ENCODE measurements at places on chromosomes 2 and 18. TPM values are rescaled to one million over a fixed set of nuclear protein-coding genes. Genes with fewer than 3 reads are reported as not detected.

- no peak overlapping the region for H3K27ac ChIP-seq
- no peaks in the 10 kb centered on the region for H3K36me3 ChIP-seq
- no peaks in the 10 kb centered on the region for H3K27me3 ChIP-seq
- peak; percentile 41 for DNase-seq
- peaks cover 14% of the 10 kb centered on the region for H3K4me1 ChIP-seq
These were observed 42.1 kb upstream of the SNED1 start for GRCh38 chr2:240956171-240956934.

DNA sequence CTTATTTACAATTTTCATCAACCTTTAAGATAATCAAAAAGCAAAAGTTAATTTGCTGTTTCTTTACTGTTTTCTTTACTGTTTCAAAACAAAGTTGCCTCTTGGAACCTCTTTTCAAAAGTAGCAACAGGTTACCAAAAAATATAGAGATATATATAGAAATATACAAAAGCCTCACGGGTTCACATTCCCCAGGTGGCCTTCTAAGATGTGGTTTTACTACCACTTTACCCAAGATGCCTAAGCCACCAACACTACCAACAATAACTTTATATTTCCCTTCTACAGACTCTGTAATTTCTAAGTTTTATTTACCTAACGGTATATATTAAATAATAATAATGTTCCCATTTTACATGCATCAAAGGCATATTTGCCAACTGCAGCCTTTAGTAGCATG is 4.9 kb downstream of the CYB5A start:
- H3K4me3 ChIP-seq = no peak overlapping the region
- no peaks in the 10 kb centered on the region for H3K27me3 ChIP-seq
- no peaks in the 10 kb centered on the region for H3K36me3 ChIP-seq
- DNase-seq = no peak

GATA6 gene
- total RNA-seq = 0.09 TPM

DNA sequence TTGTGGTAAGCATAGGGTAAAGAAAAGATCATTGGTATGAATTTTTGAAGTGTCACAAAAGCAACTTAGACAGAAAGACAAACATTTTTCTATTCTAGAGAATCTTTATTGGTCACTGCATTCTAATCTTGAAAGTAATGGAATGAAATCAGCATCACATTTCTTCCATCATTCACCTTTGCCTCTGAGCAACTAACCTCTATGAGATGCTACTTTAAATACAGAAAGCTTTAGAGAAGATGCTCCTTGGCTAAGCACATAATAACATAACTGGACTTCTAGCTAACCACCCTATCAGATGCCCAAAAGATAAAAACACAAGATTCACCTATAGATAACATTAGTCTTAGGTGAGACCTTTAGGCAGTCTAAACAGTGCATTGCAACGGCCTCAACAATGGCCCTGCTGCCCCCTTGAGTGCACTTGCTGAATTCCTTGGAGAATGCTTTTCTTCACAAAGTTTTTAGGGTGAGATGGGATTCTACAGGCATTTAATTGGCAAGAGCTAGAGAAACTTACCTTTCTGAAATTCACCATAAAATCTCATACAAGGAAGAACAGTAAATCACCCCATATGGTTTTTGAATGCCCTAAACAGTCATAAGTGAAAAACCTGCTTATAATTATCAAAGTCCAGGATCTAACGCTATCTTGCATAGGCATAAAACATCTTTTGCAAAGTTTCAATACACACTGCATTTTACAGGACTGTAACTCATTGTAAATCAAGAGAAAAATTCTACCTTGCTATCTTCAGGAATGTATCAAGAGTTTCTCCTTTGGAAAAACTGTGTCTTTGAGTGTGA is 791.3 kb upstream of the CHAC2 start:
- H3K4me1 ChIP-seq = no peaks in the 10 kb centered on the region
- H3K27me3 ChIP-seq = no peaks in the 10 kb centered on the region
- H3K27ac ChIP-seq = no peak overlapping the region

- no peak for DNase-seq
- no peak overlapping the region for H3K27ac ChIP-seq
- no peak overlapping the region for H3K4me3 ChIP-seq
- no peaks in the 10 kb centered on the region for H3K4me1 ChIP-seq
- H3K27me3 ChIP-seq = no peaks in the 10 kb centered on the region
These were observed 14.1 kb downstream of the NMS start for GRCh38 chr2:100484390-100484789.

- H3K27me3 ChIP-seq = no peaks in the 10 kb centered on the region
- no peak overlapping the region for H3K4me3 ChIP-seq
- H3K27ac ChIP-seq = no peak overlapping the region
These were observed 150.7 kb upstream of the DLX2 start for GRCh38 chr2:172253190-172254052.

GRCh38 chr2:3283206-3283605 is 94.4 kb downstream of the EIPR1 start:
- DNase-seq = no peak
- H3K36me3 ChIP-seq = no peaks in the 10 kb centered on the region
- peaks cover 5% of the 10 kb centered on the region for H3K4me1 ChIP-seq
- H3K4me3 ChIP-seq = no peak overlapping the region

- no peak overlapping the region for H3K4me3 ChIP-seq
- no peaks in the 10 kb centered on the region for H3K4me1 ChIP-seq
- no peaks in the 10 kb centered on the region for H3K36me3 ChIP-seq
- no peak overlapping the region for H3K27ac ChIP-seq
- DNase-seq = no peak
- H3K27me3 ChIP-seq = no peaks in the 10 kb centered on the region
These were observed 13.9 kb upstream of the SLC1A4 start for GRCh38 chr2:64975232-64975821.

ABCG5 gene
- not detected for total RNA-seq

- H3K4me1 ChIP-seq = no peaks in the 10 kb centered on the region
- DNase-seq = no peak
- no peak overlapping the region for H3K4me3 ChIP-seq
- no peak overlapping the region for H3K27ac ChIP-seq
- no peaks in the 10 kb centered on the region for H3K36me3 ChIP-seq
- no peaks in the 10 kb centered on the region for H3K27me3 ChIP-seq
These were observed 114.9 kb downstream of the QPCT start for GRCh38 chr2:37459095-37459981.

DNA sequence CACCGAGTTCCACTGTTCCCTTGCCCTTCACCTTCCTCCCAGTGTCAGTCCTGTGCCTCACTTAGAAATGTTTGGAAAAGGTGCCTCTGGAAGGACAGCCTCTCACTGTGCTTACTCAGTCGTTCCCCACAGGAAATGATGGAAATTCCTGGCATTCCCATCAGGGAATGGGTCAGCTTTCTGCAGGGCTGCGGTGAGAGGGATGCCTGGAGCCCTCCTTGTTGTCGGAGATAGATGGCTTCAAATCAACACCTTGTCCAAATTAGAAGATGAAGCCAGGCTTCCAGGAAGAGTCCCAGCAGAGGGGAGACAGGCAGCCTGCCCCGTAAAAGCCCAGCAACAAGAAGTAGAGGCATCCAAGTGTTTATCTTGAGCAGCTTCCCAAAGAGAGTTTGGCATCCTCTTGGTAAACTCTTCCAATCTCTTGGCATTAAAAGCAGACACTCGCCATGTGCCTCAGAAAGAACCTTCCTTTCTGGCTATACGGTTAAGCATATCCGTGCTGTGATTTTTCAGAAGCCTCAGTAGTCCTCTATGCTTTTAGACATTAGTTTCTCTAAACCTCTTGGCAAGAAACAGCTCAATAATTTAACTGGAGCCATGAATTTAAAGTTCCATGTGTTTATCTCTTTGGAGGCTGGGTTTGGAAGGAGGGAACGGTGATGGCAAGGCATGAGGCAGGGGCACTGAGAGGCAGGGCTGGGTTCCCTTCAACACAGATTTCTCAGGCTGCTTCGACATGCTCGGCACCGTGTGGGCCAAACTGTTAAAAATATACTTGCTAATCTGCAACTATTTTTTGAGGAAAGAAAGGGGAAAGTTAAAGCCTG is 25.1 kb downstream of the COLEC12 start:
- H3K4me1 ChIP-seq = peaks cover 10% of the 10 kb centered on the region
- H3K27ac ChIP-seq = no peak overlapping the region
- H3K36me3 ChIP-seq = no peaks in the 10 kb centered on the region
- H3K27me3 ChIP-seq = no peaks in the 10 kb centered on the region
- no peak overlapping the region for H3K4me3 ChIP-seq

GRCh38 chr18:46601141-46601805 is 55.7 kb downstream of the LOXHD1 start:
- H3K27ac ChIP-seq = no peak overlapping the region
- no peak overlapping the region for H3K4me3 ChIP-seq
- H3K36me3 ChIP-seq = no peaks in the 10 kb centered on the region

GRCh38 chr2:134662751-134663150 is 56.0 kb downstream of the TMEM163 start:
- no peak for DNase-seq
- H3K27ac ChIP-seq = no peak overlapping the region
- no peak overlapping the region for H3K4me3 ChIP-seq
- H3K27me3 ChIP-seq = no peaks in the 10 kb centered on the region

GRCh38 chr2:8691859-8692437 is 10.1 kb downstream of the ID2 start:
- no peak overlapping the region for H3K27ac ChIP-seq
- no peaks in the 10 kb centered on the region for H3K4me1 ChIP-seq
- no peaks in the 10 kb centered on the region for H3K36me3 ChIP-seq
- no peaks in the 10 kb centered on the region for H3K27me3 ChIP-seq

FMNL2 gene
- 45.1 TPM for total RNA-seq

TSPYL6 gene
- total RNA-seq = not detected

RGPD6 gene
- total RNA-seq = 15.3 TPM

QPCT gene
- 3.9 TPM for total RNA-seq

DNA sequence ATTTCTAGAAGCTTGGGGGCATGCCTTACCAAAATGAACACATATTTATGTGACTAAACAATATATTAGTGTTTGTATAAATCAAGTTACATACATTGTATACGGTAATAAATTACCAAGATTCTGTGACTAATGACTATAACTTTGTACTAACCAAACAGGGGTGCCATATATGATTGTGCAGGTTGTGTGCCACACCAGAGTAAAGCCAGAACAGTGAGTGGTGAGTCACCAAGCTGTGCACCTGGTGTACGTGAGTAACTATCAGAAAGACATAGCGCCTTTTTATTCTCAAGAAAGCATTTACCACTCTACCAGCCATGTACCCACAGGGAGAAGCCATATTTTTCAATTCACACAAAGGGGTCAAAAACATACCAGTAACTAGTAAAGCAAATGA is 453.2 kb upstream of the PIK3C3 start:
- DNase-seq = no peak
- no peaks in the 10 kb centered on the region for H3K4me1 ChIP-seq
- no peaks in the 10 kb centered on the region for H3K27me3 ChIP-seq
- H3K4me3 ChIP-seq = no peak overlapping the region
- H3K27ac ChIP-seq = no peak overlapping the region

GRCh38 chr2:25835906-25836305 is 42.4 kb downstream of the ASXL2 start:
- no peak overlapping the region for H3K27ac ChIP-seq
- H3K36me3 ChIP-seq = no peaks in the 10 kb centered on the region
- no peaks in the 10 kb centered on the region for H3K4me1 ChIP-seq
- no peak for DNase-seq
- no peaks in the 10 kb centered on the region for H3K27me3 ChIP-seq
- no peak overlapping the region for H3K4me3 ChIP-seq

INHA gene
- total RNA-seq = 0.73 TPM

GBX2 gene
- total RNA-seq = 0.89 TPM

GRCh38 chr2:15251753-15252152 is 309.4 kb downstream of the NBAS start:
- no peaks in the 10 kb centered on the region for H3K36me3 ChIP-seq
- no peak for DNase-seq
- H3K4me3 ChIP-seq = no peak overlapping the region
- H3K27me3 ChIP-seq = no peaks in the 10 kb centered on the region

RETSAT gene
- total RNA-seq = 15.8 TPM

SPC25 gene
- 35.8 TPM for total RNA-seq

DNA sequence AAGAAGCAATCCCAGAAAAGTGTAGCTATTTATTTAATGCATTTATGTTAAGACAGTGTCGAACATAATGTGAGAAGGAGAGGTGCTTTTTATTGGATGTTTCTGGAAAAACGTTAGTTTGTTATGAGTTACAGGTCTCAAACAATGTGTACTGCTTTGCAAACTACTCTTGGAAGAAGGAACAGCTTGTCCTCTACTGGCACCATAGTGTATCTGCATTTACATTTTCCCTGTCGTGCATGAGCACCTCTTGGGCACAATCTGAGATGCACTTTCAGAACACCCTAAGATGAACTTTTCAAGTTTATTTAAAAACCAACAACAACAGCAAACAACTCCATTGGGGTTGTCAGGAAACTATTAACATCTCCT is 22.8 kb downstream of the CCNYL1 start:
- no peaks in the 10 kb centered on the region for H3K27me3 ChIP-seq
- H3K4me1 ChIP-seq = no peaks in the 10 kb centered on the region
- H3K4me3 ChIP-seq = no peak overlapping the region

GRCh38 chr2:238358769-238359168 is 38.5 kb downstream of the TRAF3IP1 start:
- no peak overlapping the region for H3K27ac ChIP-seq
- H3K4me1 ChIP-seq = no peaks in the 10 kb centered on the region
- H3K27me3 ChIP-seq = no peaks in the 10 kb centered on the region
- no peak overlapping the region for H3K4me3 ChIP-seq
- no peak for DNase-seq

- H3K27ac ChIP-seq = no peak overlapping the region
- no peak overlapping the region for H3K4me3 ChIP-seq
- no peaks in the 10 kb centered on the region for H3K36me3 ChIP-seq
- DNase-seq = no peak
- no peaks in the 10 kb centered on the region for H3K27me3 ChIP-seq
- peaks cover 1% of the 10 kb centered on the region for H3K4me1 ChIP-seq
These were observed 362.9 kb downstream of the ZEB2 start for GRCh38 chr2:144156736-144157640.

NLRC4 gene
- total RNA-seq = not detected

- no peak overlapping the region for H3K27ac ChIP-seq
- DNase-seq = no peak
- H3K36me3 ChIP-seq = peaks cover 14% of the 10 kb centered on the region
- H3K27me3 ChIP-seq = no peaks in the 10 kb centered on the region
These were observed 98.2 kb downstream of the HIBCH start for GRCh38 chr2:190221429-190221828.

LYPD6B gene
- total RNA-seq = 2.2 TPM

GAD1 gene
- total RNA-seq = 0.34 TPM

Measured in H1 (cell line).